HFF-Myc (cell line): ENCODE measurements at places on chromosomes 6 and 20.

DNA sequence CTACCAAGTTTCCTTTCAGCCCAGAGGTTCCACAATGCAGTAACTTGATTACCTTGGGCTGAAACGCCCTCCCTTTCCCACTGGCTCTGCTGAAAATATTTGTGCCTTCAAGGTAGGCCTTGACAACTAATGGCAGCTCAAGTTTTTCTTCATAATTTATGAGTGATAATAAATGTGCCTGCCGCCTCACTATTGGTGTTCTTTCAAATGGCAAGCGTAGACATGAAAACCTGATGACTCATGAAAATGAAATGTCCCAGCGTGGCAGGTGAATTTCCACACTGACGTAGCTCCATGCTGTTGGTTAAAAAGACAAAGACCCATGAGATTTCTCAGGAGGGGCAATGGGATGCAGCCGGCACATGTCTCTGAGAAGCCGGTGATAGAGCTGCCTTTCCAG lies 107.2 kb upstream of the GGTLC1 start:
- no peak for DNase-seq

- no peak for DNase-seq
Observed at GRCh38 chr6:83702749-83703148, 6.2 kb downstream of the SNAP91 start.

GRCh38 chr20:53163486-53163885 lies 191.3 kb downstream of the TSHZ2 start:
- DNase-seq = no peak

DNA sequence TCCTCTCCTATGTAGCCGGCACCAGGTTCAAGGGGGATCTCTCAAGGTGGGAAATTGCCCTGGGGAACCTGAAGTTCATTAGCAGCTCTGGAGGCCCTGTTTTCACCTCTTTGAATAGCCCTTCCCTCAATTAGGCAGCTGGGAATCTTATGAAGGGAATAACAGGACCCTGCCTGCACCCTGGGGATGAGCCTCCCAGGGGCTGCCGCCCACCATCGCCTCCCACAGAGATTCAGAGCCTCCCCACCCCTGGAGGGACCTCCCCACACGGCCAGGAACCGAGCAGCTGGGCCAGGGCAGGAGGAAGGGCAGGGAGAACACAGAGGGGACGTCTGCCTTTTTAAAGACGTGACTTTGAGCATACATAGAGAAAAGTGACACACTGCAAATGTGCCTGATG lies 4.6 kb upstream of the EEF1A2 start:
- no peak for DNase-seq

- no peak for DNase-seq
Observed at GRCh38 chr20:46004187-46004586, 4.5 kb upstream of the MMP9 start.

GRCh38 chr20:4434681-4435080 lies 287.0 kb upstream of the PRND start:
- no peak for DNase-seq

GRCh38 chr6:134138226-134138975 lies 86.0 kb upstream of the SLC2A12 start:
- no peak for DNase-seq

GRCh38 chr6:34189806-34190503 lies 44.1 kb upstream of the GRM4 start:
- DNase-seq = no peak

- no peak for DNase-seq
Observed at GRCh38 chr20:40769677-40770285, 80.7 kb upstream of the MAFB start.

- DNase-seq = no peak
Observed at GRCh38 chr6:106273087-106273486, 52.5 kb downstream of the ATG5 start.

DNA sequence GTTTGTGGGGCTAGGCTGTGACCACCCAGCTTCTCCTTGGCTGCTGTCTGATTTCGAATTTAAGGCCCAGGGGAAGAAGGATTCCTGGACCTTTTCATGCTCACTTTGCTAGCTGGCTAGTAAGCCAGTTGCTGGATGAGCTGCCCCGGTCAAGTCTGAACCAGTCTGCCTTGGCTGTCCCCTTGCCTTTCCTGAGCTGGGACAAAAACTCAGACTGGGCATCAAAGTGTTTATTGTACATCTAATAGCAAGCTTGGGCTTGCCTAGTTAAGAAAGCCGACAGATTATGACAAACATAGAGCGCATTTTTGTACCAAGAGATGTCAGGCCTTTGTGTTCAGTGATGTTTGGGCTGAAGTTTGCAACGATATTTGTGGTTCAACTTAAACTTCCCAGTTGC lies 750 bp upstream of the PAK5 start:
- no peak for DNase-seq

DNA sequence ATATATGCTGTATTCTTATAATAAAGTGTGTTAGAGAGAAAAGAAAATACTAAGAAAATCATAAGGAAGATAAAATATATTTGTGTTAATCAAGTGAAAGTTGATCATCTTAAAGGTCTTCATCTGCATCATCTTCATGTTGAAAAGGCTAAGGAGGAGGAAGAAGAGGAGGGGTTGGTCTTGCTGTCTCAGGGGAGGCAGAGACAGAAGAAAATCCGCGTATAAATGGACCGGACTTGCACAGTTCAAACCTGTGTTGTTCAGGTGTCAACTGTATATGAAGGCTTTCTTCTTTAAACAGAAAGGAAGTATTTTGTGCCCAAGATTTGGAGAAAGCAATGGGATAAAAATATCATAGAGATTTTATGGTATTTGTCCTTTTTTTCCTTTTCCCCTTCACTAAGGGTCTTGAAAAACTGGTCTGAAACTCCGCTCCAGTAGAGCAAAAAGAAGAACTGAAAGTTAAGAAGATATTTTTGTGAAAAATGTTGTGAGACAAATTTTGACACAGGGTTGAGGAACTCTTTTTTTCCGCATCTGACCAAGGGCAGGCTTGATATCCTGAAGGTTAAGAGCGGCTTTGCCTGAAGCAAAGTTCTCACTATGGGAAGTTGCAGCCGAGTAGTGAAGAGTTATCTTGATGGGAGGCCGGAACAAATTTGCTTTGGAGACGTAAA lies 350.7 kb downstream of the LAMA2 start:
- no peak for DNase-seq

- no peak for DNase-seq
Observed at GRCh38 chr20:58138395-58138794, 90.1 kb downstream of the ANKRD60 start.

DNA sequence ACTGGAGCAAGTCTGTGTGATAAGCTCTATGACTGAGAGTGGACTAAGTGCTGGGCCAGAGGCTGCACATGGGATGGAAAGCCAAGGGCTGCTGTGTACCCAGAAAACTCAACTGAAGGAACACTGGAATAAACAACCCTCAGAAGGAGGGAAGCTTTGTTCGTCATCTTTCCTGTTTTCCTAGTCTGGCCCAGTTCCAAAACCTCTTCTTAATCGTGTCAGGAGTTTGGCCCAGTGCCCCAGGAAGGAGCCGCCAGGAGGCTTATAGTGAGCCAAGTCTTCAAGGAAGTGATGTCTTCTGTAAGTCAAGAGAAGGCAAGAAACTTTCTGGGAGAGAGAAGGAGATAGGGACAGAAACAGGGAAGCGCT lies 23.3 kb upstream of the TOP1 start:
- peak; percentile 94 for DNase-seq

DNA sequence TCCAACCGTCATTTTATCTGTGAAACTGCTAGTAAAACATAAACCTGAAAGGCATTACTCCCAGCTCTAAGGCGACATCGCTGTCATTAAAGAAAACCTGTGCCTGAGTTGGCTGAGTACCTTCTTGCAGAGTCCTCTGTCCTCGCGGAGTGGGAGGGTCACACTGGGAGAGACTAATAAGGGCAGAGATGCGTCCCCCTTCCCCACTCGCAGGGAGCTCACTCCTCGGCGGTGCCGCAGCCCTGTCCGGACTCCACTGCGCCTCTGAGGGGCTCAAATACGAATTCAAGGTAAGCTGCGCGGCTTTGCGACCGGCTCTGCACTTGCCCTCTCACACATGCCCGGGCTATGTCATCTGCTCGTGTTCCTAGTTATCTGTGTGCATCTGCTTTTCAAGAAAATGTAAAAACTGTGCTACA lies at the start of gene COL19A1:
TSS of gene COL19A1 (plus strand) at position 206 of the 419 bp plus-strand sequence. CDS start 13,012 bp downstream, outside the sequence.
- DNase-seq = no peak

GRCh38 chr20:31548820-31549512 lies 34.7 kb downstream of the HM13 start:
- no peak for DNase-seq

DNA sequence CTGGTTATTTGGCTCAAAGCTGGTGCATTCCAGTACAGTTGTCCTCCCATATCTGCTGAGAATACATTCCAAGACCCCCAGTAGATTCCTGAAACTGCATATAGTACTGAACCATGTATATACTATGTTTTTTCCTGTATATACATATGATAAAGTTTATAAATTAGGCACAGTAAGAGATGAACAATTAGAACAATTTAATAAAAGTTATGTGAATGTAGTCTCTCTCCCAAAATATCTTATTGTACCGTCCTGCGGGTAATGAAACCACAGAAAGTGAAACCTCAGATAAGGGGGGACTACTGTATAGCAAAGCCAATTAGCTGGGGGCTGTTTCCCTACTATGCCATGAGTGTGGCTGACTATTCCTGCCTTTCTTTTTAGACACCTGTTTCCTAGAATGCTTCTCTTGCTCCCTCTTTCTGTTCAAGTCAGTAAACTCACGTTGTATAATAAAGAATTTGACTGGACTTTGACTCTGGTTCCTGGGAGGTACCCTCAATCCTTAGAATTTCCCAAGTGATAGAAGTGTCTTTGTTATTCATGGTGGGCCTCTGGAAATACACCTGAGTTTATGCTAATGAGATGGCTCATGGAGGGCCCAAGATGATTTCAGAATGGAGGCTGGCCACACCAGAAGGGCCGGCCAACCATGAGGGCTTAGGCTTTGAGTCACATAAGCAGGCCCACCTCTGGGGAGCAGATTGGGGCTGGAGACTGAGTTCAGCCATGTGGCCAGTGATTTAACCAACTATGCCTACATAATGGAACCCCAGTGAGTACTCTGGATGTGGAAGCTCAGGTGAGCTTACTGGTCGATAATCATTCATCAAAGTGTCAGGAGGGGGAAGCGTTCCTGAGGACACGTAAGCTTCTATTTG lies 689 bp upstream of the BLOC1S5 start:
- DNase-seq = no peak

- no peak for DNase-seq
Observed at GRCh38 chr20:922781-923180, 6.6 kb upstream of the ANGPT4 start.

DNA sequence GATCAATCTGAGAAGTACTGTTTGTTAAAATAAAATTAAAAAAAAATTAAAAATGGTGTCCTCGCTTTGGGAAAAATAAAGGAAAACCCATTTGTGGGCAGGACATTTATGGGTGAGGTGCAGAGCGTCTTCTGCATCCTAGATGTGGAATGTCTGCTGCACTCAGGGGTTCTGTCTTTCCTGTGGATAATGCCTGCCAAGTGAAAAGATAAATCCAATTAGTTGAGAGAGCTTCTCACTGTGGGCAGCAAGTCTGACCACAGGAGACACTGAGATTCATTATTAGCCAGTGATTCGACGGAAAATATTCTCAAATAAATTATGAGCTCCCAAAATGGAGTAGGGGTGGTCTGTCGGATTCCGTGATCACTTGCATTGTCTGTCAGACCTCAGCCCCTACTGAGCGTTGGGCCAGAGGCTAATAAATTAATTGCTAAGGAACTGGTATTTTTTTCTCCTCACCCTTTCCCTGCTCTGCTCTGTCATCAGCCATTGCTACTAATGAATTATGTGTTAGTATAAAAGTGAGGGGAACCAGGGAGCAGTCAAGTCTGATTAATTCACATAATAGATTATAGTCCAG lies 10.0 kb downstream of the GMPR start:
- DNase-seq = no peak

DNA sequence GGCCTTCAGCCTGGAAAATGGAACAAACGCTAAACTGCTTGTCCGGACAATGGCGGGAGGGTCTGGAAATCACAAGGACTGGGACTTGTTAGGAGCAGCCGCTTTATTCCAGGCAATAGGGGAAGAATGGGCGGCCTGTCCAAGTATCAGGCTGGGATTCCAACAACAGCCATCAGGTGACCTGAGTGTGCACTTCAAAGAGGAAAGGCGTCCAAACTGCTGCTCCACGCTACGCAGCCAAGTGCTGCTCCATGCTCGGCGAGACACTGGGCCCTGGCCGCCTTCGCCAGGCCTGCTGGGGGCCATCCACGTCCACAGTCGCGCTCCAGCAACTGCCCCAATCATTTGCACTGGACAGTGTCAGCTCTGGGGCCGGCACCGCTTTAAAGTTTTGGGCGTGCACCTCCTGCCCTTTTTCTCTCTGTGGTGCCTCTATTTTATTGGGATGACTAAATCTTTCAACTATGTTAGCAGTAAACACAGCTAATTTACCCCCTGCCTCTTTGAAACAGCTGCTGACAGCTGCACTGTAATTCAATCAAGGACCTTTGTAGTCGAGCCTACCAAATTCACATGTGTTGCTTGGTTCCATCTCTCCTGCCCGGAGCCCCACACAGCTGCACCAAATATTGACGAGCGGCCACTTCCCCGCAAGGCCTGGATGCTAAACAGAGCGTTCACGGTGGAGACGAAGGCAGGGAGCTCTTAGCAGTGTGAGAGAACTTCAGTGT lies 98.3 kb downstream of the BMP7 start:
- DNase-seq = peak; percentile 67

DNA sequence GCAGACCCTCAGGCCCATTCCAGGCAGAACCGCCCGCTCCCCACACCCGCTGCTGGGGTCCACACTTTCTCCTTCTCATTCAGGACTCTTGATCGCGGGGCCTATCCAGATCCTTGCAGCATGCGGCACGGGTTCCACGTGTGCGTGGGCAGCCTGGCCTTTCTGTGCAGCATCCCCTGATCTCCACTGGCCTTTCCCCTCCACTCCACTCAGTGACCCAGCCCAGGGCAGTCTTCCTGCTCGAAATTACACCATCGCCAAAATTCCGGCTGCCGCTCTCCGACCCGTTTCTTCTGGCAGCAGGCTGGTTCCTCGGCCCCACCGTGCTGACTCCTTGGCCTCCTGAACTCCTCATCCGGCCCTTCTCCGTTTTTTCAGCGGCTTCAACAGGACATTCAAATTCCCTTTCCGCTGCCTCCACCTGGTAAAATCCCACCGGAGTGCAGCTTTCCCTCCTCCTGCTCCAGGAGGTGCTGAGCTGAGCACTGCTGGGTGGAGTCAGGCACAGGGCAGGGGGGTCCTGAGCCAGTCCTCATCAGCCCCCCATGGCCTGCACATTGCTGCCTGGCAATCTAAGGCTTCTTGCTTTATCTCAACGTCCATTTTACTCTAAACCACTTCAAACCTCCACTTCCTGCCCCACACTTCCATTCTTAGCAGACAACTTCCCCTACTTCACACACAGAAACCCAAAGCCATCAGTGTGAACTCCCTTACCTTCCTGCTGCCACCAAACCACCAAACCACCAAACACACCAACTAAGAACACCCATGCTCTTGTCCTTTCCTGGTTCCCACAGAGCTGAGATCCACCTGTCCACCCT lies 9.0 kb downstream of the SFT2D1 start:
- DNase-seq = no peak

- DNase-seq = no peak
Observed at GRCh38 chr20:2431185-2431584, 39.4 kb downstream of the SNRPB start.
